ENCODE measurements at places on chromosomes 5 and 9. TPM values are rescaled to one million over a fixed set of nuclear protein-coding genes. Genes with fewer than 3 reads are reported as not detected.

The GBA2 gene
- total RNA-seq: 64.1 TPM

The ANKRD34B gene
- not detected for total RNA-seq

The ERAP2 gene
- 5.5 TPM for total RNA-seq

The C5orf58 gene
- total RNA-seq: not detected

The PRXL2C gene
- total RNA-seq: 14.2 TPM

The FOXD4L3 gene
- not detected for total RNA-seq

The EQTN gene
- not detected for total RNA-seq

The CYLC2 gene
- not detected for total RNA-seq

The EIF4E1B gene
- not detected for total RNA-seq

The DPH7 gene
- total RNA-seq: 21.0 TPM

The PPP2R2B gene
- total RNA-seq: 1.6 TPM

The AQP7 gene
- total RNA-seq: 74.9 TPM

The OTP gene
- not detected for total RNA-seq

The REEP2 gene
- total RNA-seq: 28.4 TPM

The P4HA2 gene
- total RNA-seq: 65.4 TPM

The FNIP1 gene
- 38.3 TPM for total RNA-seq

The IFNK gene
- not detected for total RNA-seq

The DYNC2I2 gene
- total RNA-seq: 23.1 TPM

The NUTM2F gene
- not detected for total RNA-seq

The CAMK4 gene
- 0.67 TPM for total RNA-seq

The ZNF483 gene
- 6.9 TPM for total RNA-seq

The OSTF1 gene
- total RNA-seq: 14.5 TPM

The ATP10B gene
- not detected for total RNA-seq

The ACER2 gene
- total RNA-seq: 5.5 TPM

The BAAT gene
- total RNA-seq: 0.20 TPM

The KCNV2 gene
- not detected for total RNA-seq

The FBN2 gene
- 4.6 TPM for total RNA-seq

The ELOVL7 gene
- 0.43 TPM for total RNA-seq

The SPINK7 gene
- not detected for total RNA-seq

The MARCOL gene
- total RNA-seq: not detected

The RNF180 gene
- 17.8 TPM for total RNA-seq

The GRXCR2 gene
- total RNA-seq: 1.0 TPM
